ENCODE measurements at places on chromosomes 7 and 10.
A peak's percentile ranks its signal among the peaks of the same experiment; 100 is the strongest.

GRCh38 chr7:110470420-110470819, 620.5 kb upstream of the LRRN3 start:
- DNase-seq = no peak

GRCh38 chr7:20284771-20285143, 45.9 kb upstream of the ITGB8 start:
- no peak for DNase-seq

- DNase-seq = no peak
Measured at GRCh38 chr7:90409667-90410066, 6.4 kb downstream of the CLDN12 start.

DNA sequence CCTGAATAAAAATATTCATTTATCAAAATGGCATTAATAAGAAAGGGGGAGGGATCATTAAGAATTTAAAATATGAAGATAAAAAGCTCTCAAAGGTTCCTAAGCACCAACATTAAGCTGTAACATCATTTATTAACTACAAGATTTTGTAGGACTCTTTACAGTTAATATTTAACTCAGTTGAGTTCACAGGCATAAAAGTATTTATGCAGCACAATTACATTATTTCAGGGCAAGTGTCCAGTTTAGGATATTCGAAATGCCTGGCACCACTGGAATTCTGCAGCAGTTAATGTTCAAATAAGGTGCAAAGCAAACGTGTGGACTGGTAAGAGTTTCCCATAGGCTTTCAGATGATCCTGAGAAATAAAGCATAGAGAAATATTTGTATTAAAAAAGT, 30.5 kb downstream of the NPS start:
- no peak for DNase-seq

- no peak for DNase-seq
Measured at GRCh38 chr7:93239824-93240223, 7.7 kb downstream of the VPS50 start.

GRCh38 chr7:107179326-107180164, 10.7 kb downstream of the HBP1 start:
- DNase-seq = no peak

DNA sequence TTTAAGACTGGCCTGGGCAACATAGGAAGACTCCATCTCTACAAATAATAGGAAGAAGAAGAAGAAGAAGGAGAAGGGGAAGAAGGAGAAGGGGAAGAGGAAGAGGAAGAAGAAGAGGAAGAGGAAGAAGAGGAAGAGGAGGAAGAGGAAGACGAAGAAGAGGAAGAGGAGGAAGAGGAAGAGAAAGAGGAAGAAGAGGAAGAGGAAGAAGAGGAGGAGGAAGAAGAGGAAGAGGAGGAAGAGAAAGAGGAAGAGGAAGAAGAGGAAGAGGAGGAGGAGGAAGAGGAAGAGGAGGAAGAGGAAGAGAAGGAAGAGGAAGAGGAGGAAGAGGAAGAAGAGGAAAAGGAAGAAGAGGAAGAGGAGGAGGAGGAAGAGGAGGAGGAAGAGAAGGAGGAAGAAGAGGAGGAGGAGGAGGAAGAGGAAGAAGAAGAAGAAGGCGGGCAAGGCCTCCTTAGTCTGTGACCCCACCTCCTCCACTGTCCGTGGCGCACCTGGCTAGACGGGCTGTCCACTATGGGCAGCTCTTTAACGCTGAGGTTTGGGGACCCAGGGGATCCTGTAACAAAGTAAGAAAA, 28.8 kb upstream of the ZFAND2A start:
- DNase-seq = no peak

DNA sequence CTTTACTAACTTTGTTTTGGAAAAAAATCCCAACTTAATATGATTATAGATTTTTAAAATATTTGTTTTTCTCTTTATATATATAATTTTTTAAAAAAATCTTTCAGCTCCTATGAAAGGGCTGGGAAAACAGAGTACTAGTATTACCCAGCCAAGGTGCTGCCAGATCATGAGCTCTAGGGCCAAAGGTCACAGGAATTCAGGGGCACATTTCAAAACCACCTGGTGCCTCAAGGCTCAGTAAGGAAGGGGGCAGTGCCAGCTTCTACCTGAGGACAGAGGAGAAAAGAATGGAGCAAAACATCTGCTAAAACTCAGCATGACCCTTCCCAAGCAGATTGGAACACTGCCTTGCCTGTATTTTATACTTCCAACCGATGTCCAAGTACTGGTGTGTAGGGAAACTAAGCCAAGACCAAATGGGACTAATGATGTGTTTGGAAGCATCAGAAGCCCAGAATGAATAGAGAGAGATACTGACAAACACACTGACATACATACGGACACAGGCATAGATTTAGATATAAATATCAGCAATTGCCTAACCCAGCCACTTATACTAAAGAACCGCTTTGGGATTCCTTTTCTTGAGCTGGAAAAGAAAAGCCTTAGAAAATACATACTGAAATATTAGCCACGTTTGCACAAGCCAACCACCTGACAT, 667.3 kb downstream of the PARD3 start:
- no peak for DNase-seq

- no peak for DNase-seq
Measured at GRCh38 chr7:131628634-131629033, 72.2 kb upstream of the PODXL start.

GRCh38 chr7:17477182-17477581, 178.7 kb downstream of the AHR start:
- DNase-seq = no peak

DNA sequence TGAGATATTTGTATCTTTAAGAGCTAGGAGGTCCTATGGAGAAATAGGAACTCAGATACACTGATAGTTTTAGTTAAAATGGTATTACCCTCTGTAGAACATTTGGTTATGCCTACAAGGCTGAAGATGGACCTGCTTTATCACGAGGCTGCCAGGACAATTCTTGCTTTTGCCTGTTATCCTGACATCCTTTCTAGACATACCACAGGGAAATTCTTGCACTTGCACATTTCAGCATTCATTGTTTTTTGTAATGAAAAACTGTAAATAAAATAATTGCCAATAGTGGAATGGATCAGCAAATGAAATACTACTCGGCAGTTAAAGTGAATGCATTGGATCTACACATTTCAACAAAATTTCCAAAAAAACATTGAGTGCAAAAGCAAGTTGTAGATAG, 9.7 kb downstream of the COL28A1 start:
- no peak for DNase-seq

- DNase-seq = no peak
Measured at GRCh38 chr10:124132876-124133275, 39.5 kb upstream of the CHST15 start.

- no peak for DNase-seq
Measured at GRCh38 chr10:88794731-88795130, 7.8 kb upstream of the LIPM start.

GRCh38 chr7:105487579-105488571, 34.2 kb downstream of the PUS7 start:
- DNase-seq = no peak

DNA sequence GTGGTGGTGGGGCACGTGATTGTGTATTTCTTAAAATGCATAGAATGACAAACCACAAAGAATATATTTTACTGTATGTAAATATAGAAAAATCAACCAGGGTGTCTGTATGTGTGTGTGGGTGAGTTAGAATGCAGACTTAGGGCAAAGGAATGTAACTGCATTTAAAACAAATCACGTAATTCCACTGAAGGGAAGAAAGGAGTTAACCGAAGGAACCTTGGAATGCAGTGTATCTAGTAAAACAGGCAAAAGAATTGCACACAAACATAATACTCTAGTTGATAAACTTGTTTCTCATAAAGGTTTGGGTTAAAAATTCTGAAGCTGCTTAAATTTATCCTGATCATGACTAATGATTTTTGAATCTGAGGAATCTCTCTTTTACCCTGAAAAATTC, 134.9 kb downstream of the ADRA2A start:
- DNase-seq = no peak

GRCh38 chr7:122689346-122690109, 9.4 kb downstream of the RNF133 start:
- DNase-seq = no peak

- DNase-seq = no peak
Measured at GRCh38 chr10:61050120-61050745, 106.2 kb upstream of the RHOBTB1 start.

DNA sequence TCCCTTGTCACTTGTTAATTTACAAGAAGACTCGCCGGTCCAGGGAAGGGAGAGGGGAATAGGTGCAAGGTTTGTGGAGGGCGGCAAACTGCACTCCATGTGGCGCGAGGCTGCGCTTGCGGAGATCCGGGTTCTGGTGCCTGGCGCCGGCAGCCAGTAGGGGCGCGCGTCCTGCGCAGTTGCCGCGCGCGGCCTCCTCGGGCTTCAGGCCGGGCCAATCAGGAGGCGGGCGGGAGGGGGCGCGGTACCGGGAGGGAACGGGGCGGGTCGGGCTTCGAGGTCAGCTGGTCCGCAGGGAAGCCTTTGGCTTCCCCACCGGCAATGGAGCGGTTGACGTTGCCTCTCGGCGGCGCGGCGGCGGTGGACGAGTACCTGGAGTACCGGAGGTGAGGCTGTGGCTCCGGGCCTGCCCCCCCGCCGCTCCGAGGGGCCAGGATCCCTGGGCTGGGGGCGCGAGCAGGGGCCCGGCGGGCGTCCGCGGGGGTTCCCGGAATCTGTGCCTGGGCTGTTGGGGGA, at the start of gene FAM221A:
TSS of gene FAM221A (plus strand) at position 302 of the 516 bp plus-strand sequence. CDS start at position 322, 20 bp downstream.
- peak; percentile 12 for DNase-seq

DNA sequence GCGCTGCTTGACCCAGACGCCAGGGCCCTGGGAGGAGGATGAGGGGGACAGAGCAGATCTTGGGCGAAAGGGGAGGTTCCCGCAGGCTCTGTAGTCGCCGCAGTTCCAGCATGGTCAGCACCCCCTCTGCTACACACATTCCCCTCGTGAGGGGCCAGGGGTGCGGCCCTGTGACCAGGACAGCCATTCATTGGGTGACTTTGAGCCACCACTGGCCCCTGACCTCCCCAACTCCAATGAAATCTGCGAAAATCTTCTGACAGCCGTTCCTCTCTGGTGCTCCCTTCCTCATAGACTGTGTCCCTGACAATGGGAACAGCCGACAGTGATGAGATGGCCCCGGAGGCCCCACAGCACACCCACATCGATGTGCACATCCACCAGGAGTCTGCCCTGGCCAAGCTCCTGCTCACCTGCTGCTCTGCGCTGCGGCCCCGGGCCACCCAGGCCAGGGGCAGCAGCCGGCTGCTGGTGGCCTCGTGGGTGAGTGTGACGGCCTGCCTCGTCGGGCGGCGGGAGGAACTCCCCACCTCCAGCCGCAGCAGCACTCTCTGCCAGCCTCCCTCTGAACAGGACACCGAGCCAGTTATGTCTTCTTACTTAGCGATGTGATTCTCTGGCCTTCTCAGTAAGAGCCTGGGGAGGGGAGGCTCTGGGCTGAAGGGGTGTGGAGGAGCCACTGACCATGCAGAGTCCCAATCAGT, 825 bp downstream of the TMEM176A start:
- no peak for DNase-seq

DNA sequence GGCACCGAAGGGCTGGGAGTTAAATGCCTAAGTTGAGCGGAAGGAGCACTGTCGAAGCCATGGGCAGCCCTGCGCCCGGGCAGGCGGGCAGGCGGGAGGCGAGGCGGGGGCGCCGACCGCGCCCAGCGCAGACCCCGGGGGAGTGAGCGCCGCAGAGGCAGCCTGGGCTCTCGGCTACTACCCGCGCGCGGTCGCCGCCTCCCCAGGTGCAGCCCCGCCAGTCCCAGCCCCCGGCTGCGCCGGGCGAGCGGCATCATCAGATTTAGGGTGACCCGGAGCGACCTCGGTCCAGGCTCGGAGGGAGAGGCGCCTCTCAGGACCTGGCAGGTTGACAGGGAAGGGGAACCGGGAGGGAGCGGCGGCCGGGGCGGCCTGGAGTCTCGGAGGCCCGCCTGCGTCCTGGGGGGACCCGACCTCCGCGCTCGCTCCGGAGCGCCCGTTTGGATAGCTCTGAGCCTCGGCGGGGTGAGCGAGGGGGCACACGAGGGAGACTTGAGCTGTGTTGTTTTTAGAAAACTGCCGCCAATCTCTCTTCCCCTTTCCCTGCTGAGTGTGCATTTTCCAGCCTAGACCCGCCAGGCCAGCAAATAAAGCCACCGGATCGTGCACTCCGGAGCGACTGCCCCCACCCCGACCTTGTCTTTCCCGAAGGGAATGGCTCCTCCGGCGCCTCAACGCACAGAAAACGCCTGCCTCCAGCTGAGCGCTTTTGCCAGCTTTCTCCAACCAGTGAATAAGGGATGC, 2.3 kb upstream of the NRP1 start:
- no peak for DNase-seq

DNA sequence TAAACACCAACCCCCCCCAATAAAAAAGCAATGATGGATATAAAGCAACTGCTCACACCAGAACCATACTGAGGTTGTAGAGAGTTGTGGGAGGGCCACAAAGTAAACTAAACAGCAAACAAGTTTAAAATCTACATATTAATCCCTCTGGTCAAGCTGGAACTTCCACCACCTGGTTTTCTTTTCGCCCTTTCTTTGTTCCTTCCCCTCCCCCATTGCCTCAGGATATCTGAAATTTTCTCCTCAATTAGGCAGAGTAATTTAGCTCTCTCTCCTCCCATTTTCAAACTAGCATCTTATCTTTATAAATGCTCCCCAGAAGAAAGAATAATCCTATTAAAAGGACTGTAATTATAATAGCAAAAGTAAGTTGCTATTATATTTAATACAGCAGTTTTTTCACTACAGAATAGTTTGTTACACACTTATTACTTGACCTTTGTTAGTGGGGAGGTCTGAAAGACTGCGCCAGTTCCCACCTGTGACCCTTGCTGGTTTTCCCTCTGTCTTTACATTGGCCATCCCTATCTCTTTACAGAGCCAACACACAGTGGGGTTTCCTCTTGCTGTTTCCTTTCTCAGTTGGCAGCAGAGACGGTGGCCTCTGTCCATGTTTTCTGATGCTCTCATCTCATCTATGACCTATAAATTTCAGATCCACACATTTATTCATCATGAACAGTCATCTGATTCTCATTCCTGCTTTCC, 235.4 kb downstream of the RNLS start:
- no peak for DNase-seq

DNA sequence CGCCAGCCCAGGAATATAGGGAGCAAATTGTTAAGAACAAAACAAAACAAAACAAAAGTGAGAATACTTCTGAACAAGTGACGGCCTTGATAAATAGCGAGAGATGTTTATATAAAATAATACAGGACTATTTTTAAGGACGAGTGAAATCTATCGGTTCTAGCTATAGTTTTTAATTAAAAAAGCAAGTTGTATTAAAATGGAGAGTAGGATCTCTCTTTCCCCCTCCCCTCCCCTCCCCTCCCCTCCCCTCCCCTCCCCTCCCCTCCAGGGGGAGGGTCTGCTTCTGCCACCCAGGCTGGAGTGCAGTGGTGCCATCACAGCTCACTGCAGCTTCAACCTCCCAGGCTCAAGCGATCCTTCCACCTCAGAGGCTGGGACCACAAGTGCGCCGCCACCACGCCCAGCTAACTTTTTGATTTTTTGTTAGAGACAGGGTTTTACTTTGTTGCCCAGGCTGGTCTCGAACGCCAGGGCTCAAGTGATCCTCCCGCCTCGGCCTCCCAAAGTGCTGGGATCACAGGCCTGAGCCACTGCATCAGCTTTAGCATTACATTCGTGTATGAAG, 440 bp upstream of the TCAF1 start:
- no peak for DNase-seq

GRCh38 chr7:14900051-14900450, 2.5 kb downstream of the DGKB start:
- no peak for DNase-seq

GRCh38 chr7:138564365-138564764, 104.3 kb downstream of the TRIM24 start:
- no peak for DNase-seq

All from NCI-H1436 treated with DMSO at 0.1 percent for 48 hours (cell line).